Dermis blood vessel endothelial cell (primary cell): ENCODE measurements at places on chromosomes 3 and 15.

DNA sequence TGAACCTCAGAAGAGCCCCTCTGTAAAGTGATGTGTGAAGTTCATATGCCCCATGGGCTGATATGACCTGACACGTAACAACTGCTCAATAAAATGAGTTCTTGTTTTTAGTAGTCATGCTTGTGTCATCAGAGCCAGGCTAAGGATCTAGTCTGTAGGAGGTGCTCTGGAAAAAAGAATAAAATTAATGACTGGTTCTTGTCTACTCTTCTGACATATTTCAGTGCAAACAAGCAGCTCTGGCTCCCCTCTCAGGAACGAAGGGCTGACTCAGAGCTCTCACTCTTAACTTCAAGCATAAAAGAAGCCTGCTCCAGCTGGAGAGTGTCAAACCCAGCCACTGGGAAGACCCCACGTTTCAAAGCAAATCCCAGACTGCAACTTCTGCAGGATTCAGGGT is 77.0 kb downstream of the LRIG1 start:
- no peak for DNase-seq

DNA sequence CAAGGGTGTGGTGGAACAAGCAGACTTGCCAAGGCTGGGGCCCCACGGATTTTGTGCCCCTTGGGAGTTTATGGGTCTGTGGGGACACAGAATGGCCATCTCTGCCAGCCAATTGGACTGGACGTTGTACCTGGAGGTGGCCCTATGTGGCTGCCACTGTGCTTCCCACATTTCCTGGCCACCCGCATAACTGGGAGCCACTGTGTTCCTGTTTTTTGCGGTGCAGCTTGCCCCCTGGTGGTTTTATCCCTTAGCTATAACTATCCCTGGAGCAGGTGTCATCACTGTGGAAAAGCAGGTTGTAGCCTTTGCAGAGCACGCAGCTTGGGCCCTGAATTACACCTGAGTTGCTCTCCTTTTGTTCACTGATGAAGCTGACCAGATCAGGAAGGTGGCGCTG is 306.3 kb downstream of the ZPLD1 start:
- no peak for DNase-seq

GRCh38 chr3:73228000-73228399 is 166.5 kb downstream of the EBLN2 start:
- DNase-seq, result no peak

- no peak for DNase-seq
Measured at GRCh38 chr3:44506961-44507360, 29.5 kb upstream of the ZNF445 start.
